ENCODE measurements at places on chromosomes 6 and 20. TPM values are rescaled to one million over a fixed set of nuclear protein-coding genes. Genes with fewer than 3 reads are reported as not detected.

Gene ULBP3
- 0.98 TPM for total RNA-seq

Gene CCN6
- not detected for total RNA-seq

Gene HAO1
- total RNA-seq: not detected

Gene MAVS
- 44.0 TPM for total RNA-seq

Gene FAM184A
- 5.5 TPM for total RNA-seq

Gene HRH3
- not detected for total RNA-seq

Gene SIRPG
- 70.7 TPM for total RNA-seq

All from T-helper 1 cell treated with Interleukin-12 subunit alpha and Interleukin-12 subunit beta and Interleukin-4 antibody, amounts not matched to agents 30 ng/mL and 1 ng/mL, for 36 hours (primary cell).